ENCODE measurements at places on chromosomes 7 and 10.

GRCh38 chr10:86391236-86391840 lies 24.7 kb upstream of the GRID1 start:
- DNase-seq: no peak

- DNase-seq: no peak
Measured at GRCh38 chr7:41275255-41275654, 427.6 kb downstream of the INHBA start.

DNA sequence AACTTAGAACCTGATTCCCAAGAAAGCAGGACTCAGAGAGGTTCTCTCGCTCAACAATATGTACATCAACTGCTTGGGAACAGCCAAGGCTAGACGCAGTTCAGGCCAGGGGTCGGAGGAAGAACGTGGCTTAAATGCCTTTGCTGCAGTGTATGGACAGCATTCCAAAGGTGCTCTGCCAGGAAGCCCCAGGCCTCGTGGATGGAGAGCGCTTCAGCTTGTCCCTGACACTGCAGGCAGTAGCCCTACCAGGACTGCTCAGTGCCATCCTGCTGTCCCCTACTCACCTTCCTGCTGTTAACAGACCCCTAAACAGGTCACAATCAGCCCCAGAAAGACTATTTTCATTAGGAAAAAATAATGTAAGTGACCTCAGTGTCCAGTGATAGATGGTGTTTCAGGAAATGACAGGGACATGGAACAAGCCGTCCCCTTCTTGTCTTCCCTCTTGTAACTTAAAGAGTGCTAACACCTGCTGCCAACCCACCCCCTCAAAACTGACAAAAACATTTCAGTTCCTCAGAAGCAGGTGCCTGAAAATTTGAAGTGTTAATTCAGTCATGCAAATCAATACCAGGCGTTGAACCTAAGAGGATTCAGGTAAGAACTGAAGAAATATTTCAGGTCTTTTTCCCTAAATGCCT lies 16.5 kb downstream of the CREB3L2 start:
- no peak for DNase-seq

GRCh38 chr10:13913897-13914296 lies 327.1 kb downstream of the PRPF18 start:
- DNase-seq: no peak

DNA sequence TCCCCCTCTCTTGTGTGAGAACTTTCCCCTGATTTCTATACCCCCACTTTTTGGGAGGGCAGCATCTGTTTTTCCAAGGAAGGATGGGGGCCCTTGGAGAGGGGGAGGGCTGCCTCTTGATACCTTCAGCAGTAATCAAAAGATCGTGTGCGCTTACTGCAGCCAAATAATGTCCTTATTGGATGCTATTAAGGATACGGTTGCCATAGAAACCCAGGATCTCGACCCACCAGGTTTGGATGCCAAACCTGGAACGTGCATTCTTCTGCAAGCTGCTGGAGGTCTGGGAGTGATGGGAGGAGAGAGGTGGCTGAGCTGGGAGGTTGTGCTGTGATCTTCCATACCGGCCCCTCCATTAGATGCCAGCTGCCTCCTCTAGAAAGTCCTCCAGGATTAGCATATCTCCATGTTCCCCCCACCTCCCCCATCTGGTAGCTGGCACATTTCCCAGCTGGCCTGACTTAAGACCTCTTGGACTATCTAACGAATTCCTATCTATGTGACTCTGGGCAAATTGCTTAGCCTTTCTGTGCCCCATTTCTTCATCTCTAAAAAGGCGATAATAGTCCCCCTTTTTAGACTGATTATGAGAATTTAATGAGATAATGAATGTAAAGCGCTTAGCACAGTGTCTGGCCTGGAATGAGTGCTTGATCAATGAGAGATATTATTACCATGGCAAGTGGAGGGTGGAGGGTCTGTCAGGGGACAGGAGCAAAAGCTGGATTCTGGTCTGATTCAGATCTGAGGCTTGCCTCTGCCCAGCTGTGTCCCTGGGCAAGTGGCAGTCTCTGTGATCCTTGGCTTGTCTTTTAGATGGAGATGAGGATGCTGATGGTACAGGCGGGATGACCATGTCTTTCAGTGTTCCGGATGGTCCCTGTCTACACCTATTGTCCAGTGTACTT lies 78.5 kb upstream of the PCBD1 start:
- no peak for DNase-seq

GRCh38 chr10:71225291-71226058 lies 13.1 kb downstream of the UNC5B start:
- no peak for DNase-seq

DNA sequence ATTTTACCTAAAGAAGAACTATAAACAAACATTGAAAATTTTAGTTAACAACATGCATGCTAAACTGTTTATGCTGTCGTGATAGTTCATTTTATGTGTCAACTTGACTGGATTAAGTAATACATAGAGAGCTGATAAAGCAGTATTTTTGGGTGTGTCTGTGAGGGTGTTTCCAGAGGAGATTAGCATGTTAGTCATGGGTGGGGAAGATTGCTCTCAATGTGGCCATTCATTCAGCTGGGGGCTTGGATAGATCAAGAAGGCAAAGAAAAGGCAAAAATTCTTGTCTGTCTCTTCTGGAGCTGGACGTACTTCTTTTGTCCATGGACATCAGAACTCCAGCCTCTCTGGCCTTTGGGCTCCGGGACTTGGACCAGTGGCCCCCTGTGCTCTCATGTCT lies 172.9 kb upstream of the SEMA3E start:
- no peak for DNase-seq

DNA sequence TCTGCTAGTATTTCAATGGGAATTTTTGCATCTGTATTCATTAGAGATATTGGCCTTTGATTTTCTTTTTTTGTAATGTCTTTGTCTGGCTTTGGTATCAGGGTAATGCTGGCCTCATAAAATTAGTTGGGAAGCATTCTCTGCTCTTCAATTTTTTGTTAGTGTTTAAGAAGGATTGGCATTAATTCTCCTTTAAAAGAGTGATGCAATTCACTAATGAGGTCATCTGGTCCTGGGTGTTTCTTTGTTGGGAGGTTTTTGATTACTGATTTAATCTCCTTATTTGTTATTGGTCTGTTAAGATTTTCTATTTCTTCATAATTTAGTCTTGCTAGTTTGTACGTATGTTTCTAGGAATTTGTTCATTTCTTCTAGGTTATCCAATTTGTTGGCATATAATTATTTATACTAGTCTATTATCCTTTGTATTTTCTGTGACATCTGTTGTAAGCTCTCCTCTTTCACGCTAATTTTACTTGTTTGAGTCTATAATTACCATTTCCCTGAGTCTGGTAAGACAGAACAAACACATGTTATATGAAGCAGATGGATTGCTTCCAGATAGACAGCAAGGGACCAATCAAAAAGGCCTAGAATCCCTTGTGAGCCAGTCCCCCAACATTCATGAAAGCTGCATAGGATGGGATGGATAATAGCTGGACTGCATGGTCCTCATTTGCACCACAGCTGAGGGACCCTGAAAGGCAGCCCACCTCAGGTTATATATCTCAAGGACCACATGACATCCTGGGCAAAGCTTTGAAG lies 54.4 kb downstream of the MTPAP start:
- no peak for DNase-seq

Measured in Jurkat, Clone E6-1 (cell line).